ENCODE measurements at places on chromosomes 1 and 21.

- DNase-seq, result no peak
Observed at GRCh38 chr1:18569811-18570545, 60.7 kb upstream of the PAX7 start.

GRCh38 chr1:114896795-114897194 lies 42.1 kb downstream of the SYCP1 start:
- no peak for DNase-seq

DNA sequence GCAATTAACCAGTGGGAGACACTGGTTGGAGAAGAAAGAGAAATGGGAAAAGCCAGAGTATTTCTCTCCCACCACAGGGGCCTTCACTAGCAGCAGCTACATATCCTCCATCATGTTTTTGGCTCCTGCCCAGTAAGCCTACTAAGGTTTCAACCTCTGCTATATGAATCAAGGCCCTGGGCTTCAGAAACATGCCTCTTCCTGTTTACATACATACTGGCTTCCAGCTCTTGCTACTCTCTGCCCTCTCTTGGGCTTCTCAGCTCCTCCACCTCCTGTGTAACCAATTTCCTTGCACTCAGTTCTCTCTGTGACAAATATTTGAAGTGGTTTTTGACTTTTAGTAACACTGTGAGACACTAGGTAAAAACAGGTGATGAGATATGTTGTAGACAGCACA lies 80.8 kb downstream of the LRRC7 start:
- no peak for DNase-seq

- DNase-seq, result no peak
Observed at GRCh38 chr1:151199873-151200581, 1.7 kb downstream of the PIP5K1A start.

DNA sequence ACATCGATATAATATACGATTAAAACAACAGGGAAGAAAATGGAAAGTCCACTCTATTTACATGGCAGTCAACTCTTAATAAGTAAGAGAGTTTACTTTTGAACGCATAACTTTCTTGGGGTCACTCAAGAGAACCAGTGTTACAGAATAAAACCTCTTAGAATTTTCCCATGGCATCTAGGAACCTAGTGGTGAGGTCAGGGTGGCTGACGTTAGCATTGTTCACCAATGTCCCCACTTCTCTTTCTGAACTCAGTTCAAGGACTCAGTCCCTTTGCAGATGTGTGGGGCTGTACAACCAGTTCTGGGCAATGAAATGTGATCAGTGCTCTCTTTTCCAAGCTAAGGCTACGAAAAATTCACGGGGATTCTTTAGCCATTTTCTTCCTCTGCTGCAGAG lies 2.6 kb upstream of the RNF2 start:
- no peak for DNase-seq

DNA sequence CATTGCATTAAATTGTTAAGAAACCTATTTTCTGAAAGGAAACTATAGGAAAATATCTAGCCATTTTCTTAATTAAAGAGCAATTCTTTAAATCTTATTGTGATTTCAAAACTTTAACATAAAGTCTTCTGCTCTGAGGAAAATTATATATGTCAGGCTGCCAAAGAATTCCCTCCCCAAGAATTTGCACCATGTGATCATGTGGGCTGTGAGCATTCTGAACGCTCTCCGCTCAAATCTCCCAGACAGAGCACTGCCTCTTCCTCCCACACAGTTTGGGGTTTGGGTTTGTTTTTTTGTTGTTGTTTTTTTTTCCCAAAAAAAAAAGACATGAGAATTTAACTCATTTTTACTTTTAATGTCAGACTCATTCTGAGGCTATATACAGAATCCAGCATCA lies 155.9 kb upstream of the PALMD start:
- no peak for DNase-seq

DNA sequence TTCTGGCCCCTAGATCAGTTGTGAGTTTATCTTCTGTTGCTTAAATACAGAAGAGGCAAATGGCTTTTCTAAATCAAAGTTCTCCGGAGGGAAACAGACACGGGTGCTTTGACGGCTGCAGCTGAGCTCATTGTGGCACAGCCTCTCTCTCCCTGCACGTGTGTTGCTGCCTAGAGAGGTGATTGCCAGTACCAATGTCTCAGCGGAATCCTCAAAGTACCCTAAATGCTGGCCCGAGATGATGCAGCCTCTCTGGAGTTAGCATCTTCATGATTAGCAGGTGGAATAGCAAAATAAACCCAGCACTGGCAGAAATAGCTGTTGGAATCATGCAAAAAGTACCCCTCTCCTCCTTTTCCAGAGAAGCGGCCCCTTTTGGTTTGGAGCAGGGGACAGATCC lies 192.2 kb downstream of the PRDM2 start:
- peak; percentile 34 for DNase-seq

DNA sequence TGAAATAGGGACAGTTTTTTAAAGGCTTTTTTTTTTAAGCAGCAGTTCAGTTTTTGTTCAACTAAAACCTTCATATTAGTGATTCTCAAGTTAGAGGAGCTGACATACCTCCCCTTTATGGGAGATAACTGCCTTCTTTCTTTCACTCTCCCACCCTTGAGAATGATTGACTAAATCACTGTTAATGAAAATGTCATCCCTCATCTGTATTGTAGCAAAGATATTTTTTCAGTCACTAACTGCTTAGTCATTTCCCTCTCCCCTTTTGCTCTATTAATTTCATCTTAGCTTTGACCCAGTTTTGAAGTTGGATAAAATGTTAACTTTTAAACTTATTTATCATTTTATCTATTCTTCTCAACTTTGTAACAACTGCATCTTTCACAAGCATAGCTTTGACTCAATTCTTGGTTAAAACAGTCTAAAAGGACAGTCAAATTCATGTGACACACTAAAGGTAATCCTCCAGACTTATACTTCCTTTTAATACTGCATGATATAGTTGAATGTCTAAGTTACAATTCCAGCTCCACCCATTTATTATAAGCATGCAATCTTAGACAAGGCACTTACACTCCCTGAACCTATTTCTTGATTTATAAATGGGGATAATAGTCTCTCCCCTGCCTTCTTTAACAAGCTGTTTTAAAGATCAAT lies 17.1 kb downstream of the CAPZA1 start:
- no peak for DNase-seq

GRCh38 chr1:85661767-85662166 lies 46.5 kb downstream of the ZNHIT6 start:
- DNase-seq, result no peak

DNA sequence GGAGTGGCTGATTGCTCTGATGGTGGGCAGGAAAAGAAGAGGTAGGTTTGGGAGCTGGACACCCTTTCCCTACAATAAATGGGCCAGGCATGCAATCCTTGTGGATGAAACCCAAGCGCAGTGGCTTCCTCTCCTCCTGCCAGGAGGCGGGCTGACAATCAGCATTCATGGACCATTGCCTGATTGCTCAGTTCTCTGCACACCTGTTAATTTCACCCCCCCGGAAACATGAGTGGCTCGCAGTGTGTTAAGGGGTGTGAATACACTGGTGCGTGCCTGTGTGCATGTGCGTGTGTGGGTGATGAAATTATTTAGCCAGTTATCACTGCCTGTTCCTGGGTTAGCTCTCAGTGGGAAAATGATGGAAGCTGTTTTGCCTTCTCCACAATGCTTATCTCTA lies 310.7 kb downstream of the PCP4 start:
- DNase-seq, result no peak

DNA sequence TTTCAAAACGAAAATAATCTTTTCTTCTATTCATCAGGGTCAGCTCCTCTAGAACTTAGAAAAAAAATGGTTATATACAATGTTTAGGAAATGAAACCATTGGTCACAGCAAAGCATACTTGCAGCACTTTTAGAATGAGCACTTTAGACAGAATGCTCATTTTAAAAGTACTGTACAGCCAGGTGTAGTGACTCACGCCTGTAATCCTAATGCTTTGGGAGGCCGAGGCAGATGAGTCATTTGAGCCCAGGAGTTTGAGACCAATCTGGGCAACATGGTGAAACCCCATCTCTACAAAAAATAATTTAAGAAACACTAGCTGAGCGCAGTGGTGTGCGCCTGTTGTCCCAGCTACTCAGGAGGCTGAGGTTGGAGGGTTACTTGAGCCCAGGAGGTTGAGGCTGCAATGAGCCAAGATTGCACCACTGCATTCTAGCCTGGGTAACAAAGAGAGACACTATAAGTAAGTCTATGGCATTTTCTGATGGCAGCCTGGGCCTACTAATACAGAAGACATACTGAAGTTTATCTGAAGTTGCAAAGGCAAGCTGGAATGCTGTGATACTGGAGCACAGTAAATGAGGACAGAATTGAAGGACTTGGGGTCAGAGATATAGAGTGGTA lies 48.9 kb upstream of the ZNF326 start:
- no peak for DNase-seq

GRCh38 chr1:42737257-42737656 lies 2.8 kb downstream of the CLDN19 start:
- DNase-seq, result no peak

DNA sequence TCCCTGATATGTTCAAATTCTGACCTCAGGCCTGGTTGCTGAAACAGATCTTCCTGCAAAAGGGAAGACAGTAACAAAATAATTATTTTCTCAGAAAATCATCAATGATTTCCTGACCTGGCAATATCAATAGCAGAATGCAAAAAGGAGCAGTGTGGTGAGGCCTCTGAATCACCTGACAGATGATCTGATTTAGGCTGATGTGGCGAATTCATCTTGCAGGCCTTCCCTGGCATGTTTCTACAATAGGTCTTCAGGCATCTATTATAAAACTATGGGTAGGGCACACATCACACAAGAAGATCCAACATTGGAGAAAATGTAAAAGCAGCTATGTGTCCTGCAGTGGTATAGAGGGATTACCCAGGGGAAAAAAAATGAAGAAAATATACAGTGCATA lies 7.1 kb upstream of the MTF1 start:
- DNase-seq, result no peak

DNA sequence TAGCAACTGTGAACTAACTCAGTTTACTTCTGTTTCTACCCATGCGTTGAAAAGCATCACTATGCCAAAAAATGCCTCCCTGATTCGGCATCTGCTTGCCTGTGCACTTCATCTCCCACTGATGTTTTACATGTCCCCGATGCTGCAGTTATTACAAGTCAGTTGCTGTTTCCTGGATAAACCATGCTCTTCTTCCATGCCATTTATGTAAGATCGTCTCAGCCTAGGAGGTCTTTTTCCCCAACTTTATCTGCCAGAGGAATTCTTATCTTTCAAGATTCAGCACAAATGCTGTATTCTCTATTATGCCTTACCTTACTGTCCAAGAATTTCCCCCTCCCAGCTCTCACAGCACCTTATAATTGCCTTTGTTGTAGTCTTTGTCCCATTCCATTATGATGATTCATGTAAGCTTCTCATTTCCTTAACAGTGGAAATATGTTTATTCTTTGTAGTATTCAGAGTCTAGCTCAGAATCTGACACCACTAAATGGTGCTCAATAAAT lies 30.0 kb downstream of the PRKACB start:
- no peak for DNase-seq

GRCh38 chr1:59070610-59071009 lies 226.3 kb upstream of the FGGY start:
- no peak for DNase-seq

DNA sequence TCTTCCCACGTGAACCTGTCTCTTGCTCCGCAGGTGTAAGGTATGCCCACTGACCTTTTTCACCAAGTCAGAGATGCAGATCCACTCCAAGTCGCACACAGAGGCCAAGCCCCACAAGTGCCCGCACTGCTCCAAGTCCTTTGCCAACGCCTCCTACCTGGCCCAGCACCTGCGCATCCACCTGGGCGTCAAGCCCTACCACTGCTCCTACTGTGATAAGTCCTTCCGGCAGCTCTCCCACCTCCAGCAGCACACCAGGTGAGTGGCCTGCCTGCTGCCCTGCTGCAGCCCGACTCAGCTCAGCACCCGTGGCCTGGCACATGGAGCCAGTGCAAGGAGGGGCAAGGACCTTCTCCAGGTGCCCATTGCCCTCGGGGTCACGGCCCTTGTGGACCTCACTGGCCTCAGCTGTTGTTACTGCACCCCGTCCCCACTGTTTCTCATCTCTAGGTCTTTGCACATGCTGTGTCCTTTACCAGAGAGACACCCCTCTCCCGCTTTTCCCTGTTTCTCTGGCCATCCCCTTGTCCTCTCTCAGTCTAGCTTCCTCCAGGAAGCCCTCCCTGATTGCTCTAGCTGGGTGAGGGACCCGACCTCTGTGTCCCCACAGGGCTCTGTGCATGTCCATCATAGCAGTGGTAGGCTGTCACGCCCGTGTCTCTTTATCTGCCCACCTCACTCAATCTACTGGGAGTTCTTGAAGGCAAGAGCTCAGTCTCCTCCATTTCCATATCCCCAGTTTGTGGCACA lies 25.4 kb downstream of the ZNF362 start:
- DNase-seq, result no peak

DNA sequence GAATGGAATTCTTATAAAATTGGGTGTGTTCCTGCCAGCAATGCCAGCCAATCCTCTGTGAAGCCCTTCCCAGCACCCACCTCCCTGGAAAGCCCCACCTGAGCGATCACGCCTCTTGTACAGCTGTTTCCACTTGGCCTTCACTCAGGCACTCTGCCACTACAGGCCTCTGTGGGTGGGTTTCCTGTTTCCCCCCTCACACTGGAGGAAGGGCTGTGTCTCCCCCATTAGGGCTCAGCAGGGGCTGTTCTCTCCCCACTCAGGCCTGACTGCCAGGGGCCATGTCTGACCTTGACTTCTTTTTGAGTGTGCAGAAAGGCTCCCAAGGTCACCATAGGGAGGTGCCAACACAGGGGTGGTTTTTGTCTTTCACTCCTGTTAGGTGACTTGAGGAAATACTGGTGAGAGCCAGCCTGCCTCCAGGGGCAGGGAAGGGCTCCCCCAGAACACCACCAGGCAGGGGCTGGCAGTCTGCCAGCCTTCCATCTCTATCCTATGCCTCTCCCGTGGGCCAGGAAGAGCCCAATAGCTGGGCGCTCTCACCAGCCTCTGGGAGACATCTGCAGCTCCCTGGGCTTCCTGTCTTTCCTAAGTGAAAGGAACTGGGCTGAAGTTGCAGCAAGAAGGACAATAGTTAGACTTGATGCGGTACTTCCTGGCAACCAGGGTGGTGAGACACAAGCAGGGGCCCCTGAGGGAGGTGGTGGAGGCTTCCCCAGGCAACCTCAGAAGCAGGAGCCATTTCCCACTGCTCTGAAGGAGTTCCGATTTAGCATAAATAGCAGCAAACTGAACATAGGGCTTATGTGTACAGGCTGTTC lies 49.1 kb downstream of the ELK4 start:
- DNase-seq, result peak; percentile 53

DNA sequence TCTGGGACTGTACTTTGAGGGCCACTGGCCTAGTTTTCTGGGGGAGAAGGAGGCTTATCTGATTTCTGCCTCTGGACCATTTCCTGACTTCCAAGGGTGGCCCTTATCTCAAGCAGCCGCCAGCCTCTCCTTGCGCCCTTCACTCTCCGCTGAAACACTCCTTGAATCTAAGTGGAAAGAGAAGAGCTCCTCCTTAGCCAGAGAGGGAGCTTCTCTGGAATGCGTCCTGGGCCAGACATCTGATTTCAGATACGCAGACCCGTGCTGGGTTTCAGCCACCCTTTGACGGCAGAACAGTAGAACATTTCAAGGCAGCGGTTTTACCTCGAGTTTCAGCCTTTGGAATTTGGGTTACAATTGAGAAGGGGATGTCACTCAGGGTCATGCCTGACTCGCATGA lies 308.0 kb downstream of the CAMTA1 start:
- DNase-seq, result no peak

- DNase-seq, result no peak
Observed at GRCh38 chr1:9389968-9390367, 97.3 kb downstream of the SPSB1 start.

GRCh38 chr1:244214009-244214967 lies 163.2 kb downstream of the ZBTB18 start:
- no peak for DNase-seq
